ENCODE measurements at places on chromosomes 12 and 14.

GRCh38 chr12:109951751-109952150 is 44.4 kb downstream of the GIT2 start:
- H3K27ac ChIP-seq = peak overlapping the region; percentile 49
- no peaks in the 10 kb centered on the region for H3K27me3 ChIP-seq
- peaks cover 21% of the 10 kb centered on the region for H3K4me1 ChIP-seq
- DNase-seq = no peak

DNA sequence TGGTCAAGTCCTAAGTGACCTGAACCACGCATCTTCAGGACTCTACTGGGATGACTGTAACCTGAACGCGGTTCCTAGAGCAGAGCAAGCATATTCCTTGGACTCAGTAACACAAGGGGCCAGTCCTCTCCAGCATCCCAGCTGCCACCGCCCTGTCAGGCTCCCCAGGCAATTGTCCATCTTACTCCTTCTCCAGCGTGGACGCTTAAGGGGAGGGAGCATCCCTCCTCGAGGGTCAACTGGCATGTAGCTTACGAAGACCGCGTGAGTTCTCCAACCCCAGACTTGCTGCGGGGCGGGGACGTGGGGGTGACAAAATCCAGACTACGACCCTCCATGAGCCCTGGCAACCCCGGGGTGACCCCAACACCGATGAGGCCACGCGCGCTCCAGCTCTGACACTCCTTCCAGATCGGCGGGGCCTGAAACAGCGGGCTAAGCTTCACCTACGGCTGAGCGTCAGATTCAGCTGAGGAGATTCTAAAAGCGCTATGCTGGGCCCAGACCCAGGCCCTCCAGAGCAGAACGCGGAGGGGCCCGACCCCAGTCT is 846 bp upstream of the MTHFD1 start:
- H3K27me3 ChIP-seq = no peaks in the 10 kb centered on the region
- H3K36me3 ChIP-seq = peaks cover 8% of the 10 kb centered on the region
- peaks cover 6% of the 10 kb centered on the region for H3K4me1 ChIP-seq

GRCh38 chr14:104680056-104680805 is 9.2 kb upstream of the INF2 start:
- H3K36me3 ChIP-seq = no peaks in the 10 kb centered on the region
- H3K27me3 ChIP-seq = peaks cover 4% of the 10 kb centered on the region
- H3K4me3 ChIP-seq = peak overlapping the region; percentile 33
- H3K27ac ChIP-seq = peak overlapping the region; percentile 87
- DNase-seq = no peak
- peaks cover 41% of the 10 kb centered on the region for H3K4me1 ChIP-seq

DNA sequence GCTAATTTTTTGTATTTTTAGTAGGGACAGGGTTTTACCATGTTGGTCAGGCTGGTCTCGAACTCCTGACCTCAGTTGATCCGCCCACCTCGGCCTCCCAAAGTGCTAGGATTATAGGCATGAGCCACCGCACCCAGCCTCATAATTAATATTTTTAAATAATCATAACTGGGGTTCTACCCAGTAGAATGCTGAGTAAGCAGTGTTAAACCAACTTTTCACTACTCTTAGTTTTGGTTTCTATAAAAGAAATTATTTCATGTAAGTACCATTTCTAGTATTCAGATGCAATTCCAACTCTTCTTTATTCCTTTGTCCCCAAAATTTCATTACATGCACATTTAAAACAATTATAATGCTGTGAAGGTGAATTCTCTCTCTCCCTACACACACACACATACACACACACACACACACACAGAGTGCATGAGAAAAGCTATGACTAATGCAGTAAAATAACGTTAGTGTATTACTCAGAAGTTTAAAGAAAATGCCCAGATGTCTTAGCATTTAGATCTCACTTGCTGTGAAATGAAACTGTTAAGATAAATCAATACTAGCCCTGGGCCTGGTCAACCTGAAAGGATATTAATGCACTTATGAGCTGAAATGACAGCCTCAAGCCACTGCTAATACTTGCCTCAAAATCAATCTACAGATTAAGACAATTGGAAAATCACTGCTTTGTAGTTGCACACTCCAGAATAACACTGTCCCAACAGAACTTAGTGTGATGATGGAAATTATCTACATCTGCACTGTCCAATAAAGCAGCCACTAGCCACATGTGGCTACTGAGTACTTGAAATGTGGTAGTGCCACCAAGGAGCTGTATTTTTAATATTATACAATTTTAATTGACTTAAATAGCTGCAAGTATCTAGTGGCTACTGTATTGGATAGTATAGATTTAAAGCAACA is 36.0 kb downstream of the PTPN21 start:
- no peaks in the 10 kb centered on the region for H3K27me3 ChIP-seq
- peaks cover 23% of the 10 kb centered on the region for H3K4me1 ChIP-seq
- no peak overlapping the region for H3K27ac ChIP-seq
- H3K36me3 ChIP-seq = peaks cover 27% of the 10 kb centered on the region
- H3K4me3 ChIP-seq = no peak overlapping the region

DNA sequence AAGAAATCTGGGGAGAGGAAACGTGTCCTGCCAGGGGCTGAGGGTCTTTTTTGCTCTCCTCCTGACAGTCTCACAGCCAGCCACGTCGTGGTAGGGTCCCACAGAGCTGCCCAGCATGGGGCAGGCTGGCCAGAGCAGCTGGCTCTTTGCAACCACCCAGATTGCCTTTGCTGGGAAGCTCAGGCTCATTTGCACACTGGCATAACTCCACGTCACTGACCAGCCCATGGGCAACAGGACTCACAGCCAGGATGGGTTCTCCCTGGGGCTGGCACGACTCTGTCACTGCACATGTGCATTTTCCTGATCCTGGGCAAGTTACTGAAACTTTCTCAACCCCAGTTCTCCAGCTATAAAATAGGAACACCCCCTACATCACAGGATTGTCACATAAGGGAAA is 242.2 kb downstream of the DPF3 start:
- DNase-seq = no peak
- H3K27ac ChIP-seq = no peak overlapping the region
- peaks cover 21% of the 10 kb centered on the region for H3K27me3 ChIP-seq

- DNase-seq = no peak
- peak overlapping the region; percentile 94 for H3K27ac ChIP-seq
- peaks cover 18% of the 10 kb centered on the region for H3K4me1 ChIP-seq
- H3K36me3 ChIP-seq = peaks cover 11% of the 10 kb centered on the region
- no peaks in the 10 kb centered on the region for H3K27me3 ChIP-seq
Observed at GRCh38 chr14:73663548-73664212, 18.9 kb downstream of the DNAL1 start.

All from progenitor cell of endocrine pancreas (in vitro differentiated cells).